Smooth muscle cell of the coronary artery (primary cell): ENCODE measurements at places on chromosomes 13 and 19. TPM values are rescaled to one million over a fixed set of nuclear protein-coding genes. Genes with fewer than 3 reads are reported as not detected.

Gene ZNF730
- total RNA-seq = 1.1 TPM in 1 of 2 replicates, not detected in the other

Gene MIA
- 0.35 TPM in 1 of 2 replicates, not detected in the other for total RNA-seq

Gene LPAR6
- 5.1 and 7.7 TPM in 2 replicates for total RNA-seq

Gene CACNG6
- 0.12 and 6.3 TPM in 2 replicates for total RNA-seq

Gene ZNF177
- 1.1 and 1.4 TPM in 2 replicates for total RNA-seq

Gene HSD17B14
- total RNA-seq = 5.3 and 8.8 TPM in 2 replicates

Gene PRR36
- total RNA-seq = not detected in 2 replicates

Gene ZNF575
- 0.08 and 0.12 TPM in 2 replicates for total RNA-seq

Gene TMC4
- total RNA-seq = 0.15 TPM in 1 of 2 replicates, not detected in the other

Gene EDDM13
- total RNA-seq = not detected in 2 replicates

Gene SERPINE3
- not detected in 2 replicates for total RNA-seq

Gene ZNF814
- 7.5 and 7.7 TPM in 2 replicates for total RNA-seq

Gene PLPP2
- total RNA-seq = 1.9 and 11.2 TPM in 2 replicates

Gene CGB7
- total RNA-seq = 0.15 and 0.23 TPM in 2 replicates

Gene ZNF93
- total RNA-seq = 1.5 and 3.2 TPM in 2 replicates

Gene ZNF568
- total RNA-seq = 18.8 and 22.0 TPM in 2 replicates

Gene ICAM4
- 0.45 and 0.82 TPM in 2 replicates for total RNA-seq
